ENCODE measurements at places on chromosomes 5 and 9. TPM values are rescaled to one million over a fixed set of nuclear protein-coding genes. Genes with fewer than 3 reads are reported as not detected.
A peak's percentile ranks its signal among the peaks of the same experiment; 100 is the strongest.

DNA sequence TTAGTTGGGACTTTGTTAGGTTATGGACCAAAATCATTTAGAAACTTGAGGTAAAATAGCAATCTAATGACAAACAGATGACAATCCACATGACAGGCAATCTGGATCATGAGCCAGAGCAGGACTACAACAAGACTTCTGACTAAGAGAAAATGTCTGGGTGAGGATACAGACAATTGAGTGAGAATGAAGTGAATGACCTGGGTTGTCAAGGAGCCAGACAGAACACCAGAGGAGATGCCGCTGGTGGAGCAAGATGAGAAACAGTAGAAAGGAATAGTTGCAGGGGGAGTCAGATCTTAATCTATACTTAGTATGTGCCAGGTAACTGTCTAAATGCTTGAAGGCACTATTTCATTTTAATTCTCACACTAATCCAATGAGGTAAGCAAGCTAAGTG is 277.8 kb downstream of the PRELID2 start:
- no peak for DNase-seq

DNA sequence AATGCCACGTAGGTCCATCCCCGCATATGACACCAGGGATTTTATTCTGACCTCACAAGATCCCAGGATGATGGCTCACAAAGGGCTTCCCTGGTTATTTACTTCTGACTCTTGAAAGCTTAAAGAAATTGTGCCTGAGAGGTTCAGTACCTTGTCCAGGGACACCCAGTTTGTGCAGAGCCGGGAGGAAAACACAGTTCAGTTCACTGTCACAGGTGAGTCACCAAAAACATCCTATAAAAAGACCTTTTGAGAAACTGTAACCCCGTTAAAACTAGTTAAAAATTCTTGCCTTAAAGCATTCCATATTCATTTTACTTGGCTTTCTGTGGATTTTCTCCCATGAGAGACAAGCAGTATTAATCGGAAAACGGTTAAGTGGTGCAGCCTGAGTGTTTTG is 56.6 kb downstream of the ZNF510 start:
- DNase-seq = no peak

GRCh38 chr9:97905228-97905627 is 17.1 kb downstream of the TRMO start:
- DNase-seq = peak; percentile 28

- DNase-seq = no peak
Measured at GRCh38 chr9:37918665-37919170, 14.8 kb upstream of the SLC25A51 start.

GRCh38 chr9:20289423-20290010 is 332.8 kb downstream of the MLLT3 start:
- DNase-seq = no peak

DNA sequence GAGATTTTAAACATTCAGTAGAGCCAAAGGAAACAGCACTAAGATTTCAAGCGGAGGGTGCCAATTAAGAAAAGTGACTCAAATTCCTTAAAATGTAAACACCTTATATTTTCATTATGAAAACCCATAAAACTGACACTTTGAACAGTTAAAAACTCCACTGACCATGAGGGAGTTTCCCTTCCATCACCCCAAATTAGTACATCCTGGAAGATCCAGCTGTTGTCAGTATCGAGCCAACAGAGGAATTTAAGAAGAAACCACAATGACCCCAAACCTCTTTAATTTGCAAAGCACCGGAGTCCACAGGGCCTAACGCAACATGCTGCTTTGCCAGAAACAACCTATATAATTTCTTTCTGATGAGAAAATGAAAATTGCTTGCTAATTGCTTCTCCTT is 41.3 kb downstream of the ROR2 start:
- DNase-seq = no peak

GRCh38 chr9:136260936-136261472 is 15.4 kb upstream of the QSOX2 start:
- no peak for DNase-seq

GRCh38 chr5:135076801-135077200 is 42.8 kb upstream of the PITX1 start:
- DNase-seq = no peak

Gene CCL28
- total RNA-seq = 15.0 TPM

Gene INSL4
- not detected for total RNA-seq

Gene PDZD2
- not detected for total RNA-seq

Gene IL3
- 6.2 TPM for total RNA-seq

Gene PCDHGC5
- total RNA-seq = not detected

Gene PCDH12
- 0.31 TPM for total RNA-seq

Gene DDX4
- 1.0 TPM for total RNA-seq

Gene CBY3
- total RNA-seq = 0.44 TPM
